ENCODE measurements at places on chromosomes 5 and 9.

GRCh38 chr5:156094001-156094400 is 233.0 kb upstream of the SGCD start:
- no peak for DNase-seq

DNA sequence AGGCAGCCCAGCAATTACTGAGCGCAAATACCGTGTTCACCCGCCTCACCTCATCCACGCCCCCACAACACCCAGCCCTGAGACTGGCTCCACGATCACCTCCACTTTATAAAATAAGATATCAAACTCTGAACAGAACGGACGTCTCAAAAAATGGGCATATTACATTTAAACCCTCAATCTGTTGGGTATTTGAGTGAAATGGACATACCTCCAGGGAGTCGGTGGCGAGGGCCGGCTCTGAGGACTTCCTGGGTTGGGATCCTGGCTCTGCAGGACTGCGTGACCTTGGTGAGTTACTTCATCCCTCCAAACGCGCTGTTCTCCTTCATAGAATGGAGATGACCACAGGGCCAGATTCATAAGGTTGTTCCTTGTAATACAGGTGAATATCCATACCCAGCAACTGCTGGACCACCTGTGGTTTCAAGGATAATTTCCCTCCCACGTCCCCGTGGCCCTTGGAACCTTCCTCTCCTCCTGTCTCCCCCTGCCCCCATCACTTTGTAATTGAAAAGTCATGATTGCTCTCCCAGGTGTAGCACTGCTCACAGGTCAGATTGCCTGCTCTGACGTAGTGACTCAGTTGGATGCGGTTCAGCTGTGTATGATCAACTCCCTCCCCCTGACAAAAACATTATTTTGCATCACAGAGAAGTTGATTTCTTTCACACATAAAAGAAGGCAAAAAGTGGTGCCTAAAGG is 135.6 kb downstream of the KCNIP1 start:
- DNase-seq, result no peak

- no peak for DNase-seq
Measured at GRCh38 chr9:69190086-69190862, 16.2 kb downstream of the TJP2 start.

GRCh38 chr5:118994595-118994994 is 6.2 kb upstream of the DTWD2 start:
- no peak for DNase-seq

GRCh38 chr9:107215381-107215780 is 67.7 kb upstream of the RAD23B start:
- DNase-seq, result no peak

DNA sequence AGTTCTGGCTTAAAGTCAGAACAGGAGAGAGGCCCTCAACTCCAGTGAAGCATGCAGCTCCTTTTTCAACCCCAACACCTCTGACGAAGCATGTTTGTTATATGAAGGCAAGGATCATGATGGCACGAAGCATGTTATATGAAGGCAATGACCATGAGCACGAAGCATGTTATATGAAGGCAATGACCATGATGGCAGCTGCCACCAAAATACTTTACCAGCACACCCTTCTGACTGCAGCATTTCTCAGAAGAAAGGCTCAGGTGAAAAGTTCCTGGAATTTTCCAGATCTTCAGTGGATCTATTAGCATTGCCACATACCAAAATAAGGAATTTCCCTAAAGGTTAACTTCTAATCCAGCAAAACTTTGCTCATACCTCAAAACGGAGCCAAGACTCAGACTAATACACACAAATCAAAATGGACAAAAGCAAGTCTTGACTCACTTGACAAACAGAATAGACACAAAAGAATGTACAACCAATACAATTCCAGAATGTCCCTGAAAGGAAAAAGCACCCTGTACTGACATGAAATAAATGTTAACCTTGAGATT is 217.4 kb downstream of the FANCC start:
- no peak for DNase-seq

GRCh38 chr5:63145167-63145566 is 566.5 kb downstream of the LRRC70 start:
- DNase-seq, result no peak

GRCh38 chr5:143850050-143850683 is 38.2 kb downstream of the HMHB1 start:
- no peak for DNase-seq

DNA sequence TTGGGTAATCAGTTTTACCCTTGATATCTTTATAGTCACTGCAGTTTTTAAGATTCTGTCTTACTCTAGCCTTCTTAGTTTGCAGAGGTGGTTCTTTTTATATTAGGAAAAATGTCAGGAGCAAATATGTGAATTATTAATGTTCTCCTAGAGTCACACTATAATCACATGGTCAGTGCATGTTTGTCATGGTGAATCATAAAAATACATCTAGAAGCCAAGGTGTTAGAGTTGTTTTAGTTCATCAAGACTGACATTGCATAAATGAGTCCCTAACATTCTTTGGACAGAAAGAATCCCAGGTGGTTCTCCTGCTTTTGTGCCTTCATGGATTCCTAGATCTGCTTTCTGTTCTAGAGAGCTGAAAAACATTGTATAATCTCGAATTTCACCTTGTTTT is 22.9 kb downstream of the ATG10 start:
- DNase-seq, result no peak

GRCh38 chr9:22354699-22355384 is 91.8 kb upstream of the DMRTA1 start:
- DNase-seq, result no peak

DNA sequence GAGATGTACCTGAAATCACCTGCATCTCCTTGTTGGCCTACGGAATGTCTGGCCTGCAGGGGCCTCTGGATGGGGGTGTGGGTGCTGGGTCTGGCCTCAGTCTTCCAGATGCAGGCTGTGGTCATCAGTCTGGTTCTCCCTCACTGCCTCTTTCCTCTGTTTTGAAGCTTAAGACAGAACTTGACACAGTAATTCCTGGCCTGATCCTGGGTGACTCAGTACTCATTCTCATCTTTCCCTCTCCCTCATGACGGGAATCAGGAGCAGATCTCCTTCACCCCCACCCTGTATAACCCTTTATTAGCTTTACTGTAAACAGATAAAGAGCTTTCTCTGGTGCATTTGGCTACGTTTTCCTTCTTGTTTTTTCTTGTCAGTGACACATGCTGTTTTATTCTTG is 89.3 kb upstream of the ADAMTS16 start:
- DNase-seq, result no peak

GRCh38 chr5:26700759-26701384 is 337.5 kb downstream of the CDH9 start:
- DNase-seq, result peak; percentile 22

DNA sequence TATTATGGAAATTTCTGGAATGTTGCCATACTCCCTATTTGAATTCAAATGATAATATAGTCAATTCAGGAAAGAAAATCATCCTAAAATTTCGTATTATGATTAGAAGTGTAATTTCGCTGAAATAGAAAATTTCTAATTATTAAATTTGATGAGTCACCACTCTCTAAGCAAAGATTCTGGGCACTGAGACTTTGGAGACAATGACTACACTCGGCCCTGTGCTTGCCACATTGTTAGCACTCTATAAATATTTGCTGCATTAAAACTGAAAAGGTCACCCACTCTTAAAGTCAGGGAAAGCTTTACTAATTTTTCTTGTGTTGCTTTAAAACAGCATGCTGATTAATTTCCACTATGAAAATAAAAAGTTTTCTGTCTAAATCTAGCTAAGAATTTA is 240.3 kb downstream of the TLE4 start:
- DNase-seq, result no peak

- no peak for DNase-seq
Measured at GRCh38 chr5:154086641-154087040, 47.9 kb downstream of the MFAP3 start.

DNA sequence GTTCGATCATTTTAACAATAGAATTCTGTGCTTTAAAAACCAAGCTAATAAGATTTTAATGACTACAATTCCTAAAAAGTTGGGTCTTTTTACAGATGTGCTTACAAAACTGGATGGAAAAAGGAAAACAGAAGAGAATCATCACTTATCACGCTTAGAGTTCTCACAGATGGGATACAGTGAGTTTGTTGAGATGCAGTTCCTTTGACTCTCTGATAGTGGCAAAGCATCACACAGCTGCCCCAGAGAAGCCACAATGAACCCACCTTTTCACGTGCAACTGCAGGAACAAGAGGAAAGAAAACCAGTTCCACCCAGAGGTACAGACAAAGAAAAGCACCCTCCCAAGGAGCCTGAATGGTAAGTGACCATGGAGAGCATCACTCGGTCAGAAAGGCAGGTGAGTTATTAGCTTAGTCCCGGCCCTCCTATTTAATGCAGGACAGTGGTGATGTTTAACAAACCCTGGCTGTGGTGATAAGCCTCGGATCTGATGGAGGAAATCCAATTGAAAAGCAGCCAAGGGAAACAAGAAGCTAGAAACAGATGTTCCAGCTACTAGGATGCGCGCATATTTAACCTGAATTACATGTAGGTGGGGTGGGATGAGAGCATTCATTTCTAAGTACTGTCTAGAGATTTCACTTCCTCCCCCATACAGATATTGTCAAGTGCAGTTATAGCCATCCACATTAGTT is 167.7 kb downstream of the TARS1 start:
- DNase-seq, result no peak

DNA sequence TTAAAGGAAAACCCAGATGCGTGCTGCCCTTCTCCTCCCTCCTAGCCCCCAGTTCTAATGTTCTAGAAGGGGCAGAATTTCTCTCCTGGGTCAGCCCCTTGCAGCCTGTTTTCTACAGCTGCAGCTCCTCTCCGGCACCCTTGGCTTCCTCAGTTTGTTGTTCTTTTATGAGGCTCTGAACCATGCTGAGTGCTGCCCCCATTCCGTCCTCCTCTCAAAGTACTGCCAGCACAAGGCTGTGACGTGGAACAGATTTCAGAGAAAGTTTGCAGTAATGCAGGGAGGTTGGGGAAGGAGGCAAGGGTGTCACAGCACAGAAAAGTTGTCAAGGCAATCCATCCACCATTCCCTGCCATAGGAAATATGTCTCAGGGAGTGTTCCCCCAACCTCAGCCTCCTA is 63.3 kb downstream of the RGS3 start:
- no peak for DNase-seq

- DNase-seq, result no peak
Measured at GRCh38 chr5:150429410-150429873, 16.7 kb upstream of the CD74 start.

- no peak for DNase-seq
Measured at GRCh38 chr5:168750926-168751325, 171.8 kb upstream of the PANK3 start.

- no peak for DNase-seq
Measured at GRCh38 chr9:134540276-134541096, 101.1 kb upstream of the COL5A1 start.

- DNase-seq, result no peak
Measured at GRCh38 chr9:112819635-112820496, 69.3 kb downstream of the SNX30 start.

- DNase-seq, result peak; percentile 24
Measured at GRCh38 chr5:178590141-178590923, at the start of gene COL23A1. Gene COL23A1, minus strand, starts transcription at chr5:178590393.

DNA sequence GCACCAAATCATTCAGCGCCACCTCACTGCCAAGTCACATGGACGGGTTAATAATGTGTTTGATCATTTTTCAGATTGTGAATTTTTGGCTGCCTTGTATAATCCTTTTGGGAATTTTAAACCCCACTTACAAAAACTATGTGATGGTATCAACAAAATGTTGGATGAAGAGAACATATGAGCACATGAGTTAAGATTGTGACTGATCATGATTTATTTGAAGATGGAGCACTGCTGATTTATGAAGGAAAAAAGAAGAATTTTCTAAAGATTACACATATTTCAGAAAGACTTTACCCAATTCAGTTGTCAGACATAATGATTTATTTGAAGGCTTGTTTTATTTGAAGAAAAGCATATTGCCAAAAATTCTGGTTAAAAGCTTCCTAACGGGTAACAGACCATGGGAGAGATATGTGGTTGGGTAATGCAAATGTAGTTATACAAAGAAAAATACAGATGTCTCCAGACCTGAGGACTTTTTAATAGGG is 37.4 kb downstream of the TNFAIP8 start:
- DNase-seq, result no peak

DNA sequence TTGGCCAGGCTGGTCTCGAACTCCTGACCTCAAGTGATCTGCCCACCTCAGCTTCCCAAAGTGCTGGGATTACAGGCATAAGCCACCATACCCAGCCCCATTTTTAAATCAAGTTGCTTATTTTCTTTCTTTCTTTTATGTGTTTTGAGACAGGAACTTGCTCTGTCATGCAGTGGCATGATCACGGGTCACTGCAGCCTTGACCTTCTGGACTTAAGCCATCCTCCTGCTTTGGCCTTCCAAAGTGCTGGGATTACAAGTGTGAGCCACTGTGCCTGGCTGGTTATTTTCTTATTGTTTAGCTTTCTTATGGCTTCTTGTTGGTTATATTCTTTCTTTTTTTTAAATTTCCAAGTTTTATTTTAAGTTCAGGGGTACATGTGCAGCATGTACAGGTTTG is 79.7 kb upstream of the C5orf63 start:
- DNase-seq, result no peak

GRCh38 chr5:125129151-125129806 is 382.8 kb upstream of the ZNF608 start:
- DNase-seq, result no peak

- DNase-seq, result no peak
Measured at GRCh38 chr9:83307066-83307724, 231.0 kb downstream of the FRMD3 start.

DNA sequence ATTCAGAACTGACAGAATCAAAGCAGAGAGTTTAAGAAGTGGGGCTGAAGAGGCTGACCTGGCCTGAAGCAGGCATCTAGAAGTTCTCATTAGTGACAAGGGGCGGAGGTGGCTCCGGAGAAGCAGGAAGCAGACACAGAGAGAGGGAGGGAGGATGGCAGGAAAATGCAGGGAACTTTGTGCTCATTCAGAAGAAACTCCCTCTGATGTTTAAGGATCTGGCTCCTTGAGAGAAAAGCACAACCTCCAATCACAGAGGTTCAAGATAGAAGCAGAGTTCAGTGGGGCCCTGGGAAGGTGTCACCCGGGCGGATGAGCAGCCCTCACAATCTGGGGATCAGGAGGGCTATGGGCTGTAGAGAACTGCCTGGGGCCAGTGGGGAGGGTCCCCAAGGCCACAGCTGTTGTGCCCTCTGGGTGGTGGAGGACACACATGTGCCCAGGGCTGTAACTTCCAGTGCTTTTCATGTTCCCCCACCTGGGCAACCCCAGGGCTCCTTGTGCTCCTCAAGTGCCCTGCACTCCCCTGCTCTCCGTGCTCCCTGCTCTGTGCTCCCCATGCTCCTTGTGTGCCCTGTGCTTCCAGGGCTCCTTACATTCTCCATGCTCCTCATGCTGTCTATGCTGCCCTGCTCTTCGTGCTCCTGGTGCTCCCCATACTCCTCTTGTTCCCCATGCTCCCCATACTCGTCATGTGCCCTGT is 51.4 kb downstream of the TRIP13 start:
- DNase-seq, result peak; percentile 5

- DNase-seq, result no peak
Measured at GRCh38 chr9:9112001-9112720, 1312.6 kb upstream of the DMAC1 start.

DNA sequence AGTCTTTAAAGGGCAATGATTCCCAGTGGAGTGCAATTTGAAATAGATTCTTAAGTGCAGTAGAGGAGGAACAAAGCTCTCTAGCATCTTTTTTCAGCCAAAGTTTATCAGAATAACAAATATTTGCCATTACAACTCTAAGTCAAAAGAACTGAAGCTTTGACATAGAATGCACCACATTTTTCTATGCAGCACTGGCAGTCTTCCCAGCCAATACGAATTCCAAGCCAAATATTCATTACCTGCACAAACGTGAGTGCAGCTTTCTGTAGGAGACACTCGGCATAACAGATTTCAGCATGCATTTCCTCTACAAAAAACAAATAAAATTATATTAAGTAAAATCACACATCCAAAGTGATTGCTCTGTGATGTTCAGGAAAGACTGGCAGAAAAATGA is 103.4 kb downstream of the TTC39B start:
- DNase-seq, result no peak
